Fibroblast of pulmonary artery (primary cell): ENCODE measurements at places on chromosomes 5 and 9.

- no peak for DNase-seq
Observed at GRCh38 chr9:30504502-30504905, 1879.9 kb upstream of the ACO1 start.

DNA sequence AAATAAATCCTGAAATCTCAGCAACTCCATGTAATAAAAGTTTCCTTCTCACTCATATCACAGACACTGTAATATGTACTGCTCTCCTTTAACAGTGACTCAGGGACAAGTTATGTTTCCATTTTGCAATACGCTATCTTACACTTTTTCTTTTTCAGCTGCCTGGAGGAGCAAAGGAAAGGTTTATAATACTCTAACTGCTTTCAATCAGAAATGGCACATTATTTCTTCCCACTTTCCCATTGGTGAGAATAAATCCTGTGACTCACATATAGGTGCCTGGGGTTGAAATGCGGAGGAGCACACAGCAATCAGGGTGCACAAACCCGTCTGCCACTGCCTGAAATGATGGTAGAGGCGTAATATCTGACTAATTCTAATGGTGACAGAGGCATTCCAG, 186.6 kb downstream of the HINT1 start:
- DNase-seq = peak; percentile 21

DNA sequence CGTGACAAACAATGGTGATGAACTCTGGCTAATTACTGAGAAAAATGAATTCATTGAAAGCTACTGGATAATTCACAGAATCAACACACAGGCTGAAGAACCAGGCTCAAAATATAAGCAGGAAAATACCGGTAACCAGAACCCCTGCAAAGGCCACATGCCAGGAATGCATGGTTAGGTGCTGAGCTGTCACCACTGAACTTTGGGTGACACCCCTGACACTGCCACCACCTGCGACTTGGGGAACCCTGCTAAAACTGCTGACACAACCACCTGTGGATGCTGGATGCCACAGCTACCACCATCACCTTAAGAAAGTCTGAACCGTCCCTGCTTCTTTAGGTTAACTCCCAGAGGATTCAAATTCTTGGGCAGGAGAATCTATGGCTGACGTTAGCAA, 72.0 kb upstream of the NR4A3 start:
- DNase-seq = no peak

GRCh38 chr9:89522261-89522958, 24.5 kb upstream of the SEMA4D start:
- DNase-seq = no peak

- DNase-seq = no peak
Observed at GRCh38 chr5:166576323-166576722, 1715.1 kb upstream of the WWC1 start.

- peak; percentile 33 for DNase-seq
Observed at GRCh38 chr5:90289837-90290236, 119.7 kb downstream of the CETN3 start.

GRCh38 chr9:124298646-124299235, 41.0 kb downstream of the NEK6 start:
- DNase-seq = no peak

DNA sequence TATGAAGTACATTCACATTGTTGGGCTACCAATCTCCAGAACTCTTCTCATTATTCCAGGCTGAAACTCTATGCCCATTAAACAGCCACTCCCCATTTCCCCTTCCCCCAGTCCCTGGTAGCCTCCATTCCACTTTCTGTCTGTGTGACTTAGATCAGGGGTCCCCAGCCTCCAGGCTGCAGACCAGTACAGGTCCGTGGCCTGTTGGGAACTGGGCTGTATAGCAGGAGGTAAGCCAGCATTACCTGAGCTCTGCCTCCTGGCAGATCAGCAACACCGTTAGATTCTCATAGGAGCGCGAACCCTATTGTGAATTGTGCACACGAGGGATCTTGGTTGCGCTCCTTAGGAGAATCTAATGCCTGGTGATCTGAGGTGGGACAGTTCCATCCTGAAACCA, 23.1 kb downstream of the ZNF618 start:
- no peak for DNase-seq

GRCh38 chr9:116765011-116765410, 77.9 kb downstream of the TRIM32 start:
- DNase-seq = no peak

DNA sequence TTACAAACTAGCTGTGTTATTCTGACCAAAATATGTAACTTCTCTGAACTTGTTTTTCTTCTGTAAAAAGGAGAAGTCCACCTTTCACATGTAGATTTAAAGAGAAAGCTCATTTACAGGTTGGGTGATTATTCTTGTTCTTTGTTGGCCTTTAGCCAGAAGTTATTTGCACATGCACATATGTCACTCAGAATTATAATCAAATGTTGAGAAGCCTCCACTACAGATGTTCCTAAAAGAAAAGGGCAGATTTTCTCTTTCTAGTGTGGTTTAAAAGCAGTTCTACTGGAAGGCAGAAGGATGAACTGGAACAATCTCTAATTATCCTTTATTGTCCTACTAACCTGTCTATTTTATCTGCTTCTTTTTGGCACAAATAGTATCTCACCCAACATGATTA, 209.8 kb upstream of the ELAVL2 start:
- no peak for DNase-seq

DNA sequence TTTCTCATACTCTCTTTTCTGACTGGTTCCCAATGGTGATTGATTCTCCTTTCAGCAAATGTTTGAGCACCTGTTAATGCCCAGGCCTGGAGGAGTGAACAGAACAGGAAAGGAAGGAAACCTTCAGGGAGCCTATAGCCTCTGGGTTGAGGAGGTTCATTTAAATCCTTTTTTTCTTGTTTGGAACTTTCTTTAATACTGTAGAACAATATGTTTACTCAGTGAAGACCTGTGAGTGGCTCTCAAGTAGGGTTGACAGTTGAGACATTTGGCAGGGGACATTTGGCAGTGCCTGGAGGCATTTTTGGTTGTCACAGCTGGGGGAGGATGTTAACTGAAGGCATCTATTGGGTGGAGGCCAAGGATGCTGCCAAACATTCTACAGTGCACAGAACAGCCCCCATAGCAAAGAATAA, 6.1 kb upstream of the FAM120AOS start:
- DNase-seq = no peak

DNA sequence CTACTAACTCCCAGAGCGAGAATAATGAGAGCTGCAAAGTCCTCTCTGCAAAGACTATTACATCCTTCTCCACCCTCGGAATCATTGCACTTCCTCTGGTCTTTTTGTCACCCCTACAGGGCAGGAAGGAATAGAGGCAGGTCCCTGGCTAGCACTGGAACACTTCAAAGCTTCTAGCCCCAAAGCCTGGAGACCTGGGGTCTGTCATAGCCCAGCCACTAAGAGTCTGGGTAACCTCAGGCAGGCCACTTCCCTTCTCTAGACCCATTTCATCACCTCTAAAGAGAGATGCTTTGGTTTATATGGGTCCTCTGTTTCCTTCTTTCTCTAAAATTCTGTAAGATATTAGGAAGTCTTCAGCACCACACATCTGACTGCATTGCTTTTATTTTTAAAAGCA, 6.7 kb downstream of the ADRB2 start:
- DNase-seq = no peak

DNA sequence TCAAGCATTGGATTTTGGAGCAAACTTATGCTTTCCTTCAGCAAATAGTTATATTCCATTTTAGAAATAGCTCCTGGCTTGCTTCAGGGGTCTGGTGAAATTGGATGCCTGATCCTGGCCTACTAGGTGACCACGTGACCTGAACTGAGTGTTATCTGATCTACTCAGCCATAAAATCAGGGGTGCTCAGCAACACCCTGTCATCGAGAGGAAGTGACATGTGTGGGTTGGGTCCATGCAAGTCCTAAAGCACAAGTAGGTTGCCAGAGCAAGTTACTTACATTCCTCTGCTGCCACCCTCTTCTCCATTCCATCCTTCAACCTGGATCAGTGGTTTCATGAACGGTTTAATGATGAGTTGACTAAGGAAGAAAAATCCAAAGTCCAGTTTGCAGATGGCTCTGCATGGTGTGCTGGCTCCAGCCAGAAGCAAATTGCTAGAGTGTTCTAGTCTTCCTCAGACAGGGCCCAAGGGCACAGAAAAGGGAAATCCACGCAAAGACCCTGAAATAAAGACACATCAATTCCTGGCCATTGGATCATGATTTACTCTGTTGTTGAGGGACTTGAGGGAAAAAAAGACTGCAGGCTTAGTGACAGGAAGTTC, 2.8 kb upstream of the FAM193B start:
- no peak for DNase-seq

DNA sequence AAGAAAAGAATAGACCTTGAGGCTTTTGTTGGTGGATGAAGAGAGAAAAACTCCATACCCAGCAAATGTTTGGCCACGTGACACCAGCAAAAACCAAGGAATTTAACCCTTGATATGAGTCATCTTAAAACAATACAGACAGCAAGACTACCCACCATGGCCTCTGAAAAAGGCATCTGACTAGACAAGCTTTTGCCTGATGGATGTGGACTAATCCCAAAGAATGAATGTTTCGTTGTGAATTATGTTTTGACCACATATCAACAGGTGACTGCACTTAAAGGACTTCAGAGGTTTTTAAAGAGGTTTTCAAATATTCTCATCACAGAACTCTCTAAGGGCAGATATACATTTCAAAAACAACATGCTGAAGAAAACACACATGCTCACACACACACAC, 33.0 kb upstream of the SLC1A3 start:
- DNase-seq = peak; percentile 71

GRCh38 chr5:134177369-134178095, 782 bp upstream of the SKP1 start:
- peak; percentile 63 for DNase-seq

DNA sequence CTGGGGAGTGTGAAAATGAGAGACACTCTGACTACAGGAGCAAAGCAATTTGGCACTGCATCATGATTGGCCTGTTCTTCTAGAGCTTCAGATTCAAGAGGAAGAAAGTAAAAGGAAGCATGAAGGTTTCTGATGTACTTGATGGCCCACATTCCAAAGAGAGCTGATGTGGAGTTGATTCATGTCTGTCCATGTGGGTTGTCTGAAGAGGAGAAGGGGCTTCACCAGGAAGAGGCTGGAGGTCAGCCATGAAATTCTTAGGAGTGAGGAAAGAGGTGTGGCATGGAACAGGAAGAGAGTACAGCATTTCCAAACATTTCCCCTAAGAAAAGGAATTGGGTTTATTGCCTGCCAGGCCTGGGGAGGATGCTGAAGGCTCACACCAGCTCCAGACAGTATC, 70.7 kb downstream of the PTCD2 start:
- DNase-seq = no peak

DNA sequence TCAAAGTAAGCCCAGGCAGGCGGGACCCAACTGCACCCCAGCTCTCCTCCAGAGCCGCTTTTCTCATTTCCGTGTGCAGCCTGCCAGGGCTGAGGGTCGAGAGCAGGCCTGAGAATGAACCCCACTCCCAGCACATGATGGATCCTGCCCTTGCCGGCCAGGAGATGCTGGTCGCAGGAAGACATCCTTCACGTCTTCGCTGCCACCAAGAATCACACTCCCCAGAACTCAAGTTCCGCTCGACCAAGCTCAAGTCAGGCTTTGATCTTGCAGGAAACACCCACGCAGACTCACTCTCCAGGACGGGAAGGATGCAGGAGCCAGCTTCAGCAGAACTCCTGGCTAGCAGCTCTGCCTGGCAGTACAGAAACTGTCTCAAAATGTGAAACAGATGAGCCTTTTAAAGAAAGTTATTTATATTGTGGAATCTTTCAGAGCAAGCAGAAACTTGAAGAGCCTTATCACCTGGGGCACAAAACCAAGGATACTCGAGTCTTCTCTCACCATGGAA, 102.4 kb downstream of the ROR2 start:
- DNase-seq = peak; percentile 71

DNA sequence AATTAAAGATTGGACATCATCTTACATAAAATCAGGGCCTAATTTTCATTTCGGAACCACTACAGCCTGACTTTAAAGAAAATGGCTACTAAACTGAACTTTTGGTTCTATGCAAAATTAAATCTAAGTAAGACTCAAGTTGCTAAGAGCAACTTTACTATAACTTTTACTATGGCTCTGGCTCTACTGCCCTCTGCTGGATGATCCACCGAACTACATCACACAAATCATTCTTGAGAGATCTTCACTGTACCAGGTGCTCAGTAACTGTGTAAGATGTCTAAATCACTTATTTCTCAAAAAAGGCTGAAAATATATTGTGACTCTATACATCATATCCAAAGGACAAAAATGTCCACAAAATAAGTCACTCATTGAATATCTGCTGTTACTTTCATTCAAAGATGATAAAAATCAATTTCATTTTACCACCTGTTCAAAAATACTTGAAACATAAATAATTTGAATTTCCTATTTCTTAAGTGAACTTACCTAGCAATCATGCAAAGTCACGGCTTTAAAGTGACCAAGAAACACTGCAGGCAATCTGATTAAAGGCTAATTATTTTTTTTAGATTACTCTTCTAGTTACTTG, 13.5 kb downstream of the MOCS2 start:
- DNase-seq = peak; percentile 85

DNA sequence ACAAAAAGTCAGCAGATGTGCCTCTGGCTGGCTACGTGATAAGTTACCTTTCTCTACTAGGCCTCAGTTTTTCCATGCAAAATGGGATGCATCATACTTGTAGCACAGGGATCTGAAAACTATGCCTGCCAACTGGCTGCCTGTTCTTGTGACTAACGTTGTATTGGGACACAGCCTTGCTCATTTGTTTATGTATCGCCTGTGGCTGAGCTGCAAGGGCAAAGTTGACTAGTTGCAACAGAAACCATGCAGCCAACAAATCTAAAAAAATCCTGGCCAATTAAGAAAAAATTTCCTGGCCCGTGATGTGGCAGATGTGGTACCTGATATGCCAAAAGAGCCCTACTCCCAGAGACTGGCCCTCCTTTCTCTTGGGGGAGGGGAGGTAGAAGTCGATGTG, 131.3 kb downstream of the SEC61B start:
- DNase-seq = peak; percentile 69

- DNase-seq = no peak
Observed at GRCh38 chr9:36988848-36989247, 45.2 kb downstream of the PAX5 start.

DNA sequence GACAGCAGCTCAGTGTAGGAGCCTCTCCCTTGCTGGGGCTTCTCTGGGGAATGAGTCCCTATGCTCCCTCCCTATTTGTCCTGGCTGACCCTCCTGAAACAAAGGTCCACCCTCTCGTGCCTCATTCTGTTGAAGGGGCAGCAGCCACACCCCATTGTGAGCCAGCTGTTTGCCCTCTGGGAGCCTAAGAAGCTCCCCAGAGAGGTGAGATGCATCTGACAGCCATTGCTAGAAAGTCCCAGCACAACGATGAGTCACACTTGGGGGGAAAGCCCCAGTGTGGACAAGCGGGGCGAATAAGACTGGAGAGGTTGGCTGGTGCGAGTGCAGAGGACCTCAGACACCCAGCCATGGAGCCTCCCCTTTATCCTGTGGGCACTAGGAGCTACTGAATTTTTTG, 101.4 kb downstream of the PPARGC1B start:
- peak; percentile 39 for DNase-seq
